CD4-positive, alpha-beta T cell (primary cell): ENCODE measurements at places on chromosomes 12 and 14. TPM values are rescaled to one million over a fixed set of nuclear protein-coding genes. Genes with fewer than 3 reads are reported as not detected.

HHIPL1 gene
- not detected for total RNA-seq

CERS5 gene
- 42.3 TPM for total RNA-seq

- no peaks in the 10 kb centered on the region for H3K4me1 ChIP-seq
- no peaks in the 10 kb centered on the region for H3K36me3 ChIP-seq
- DNase-seq: no peak
- H3K4me3 ChIP-seq: no peak overlapping the region
Measured at GRCh38 chr14:75361751-75362433, 65.9 kb upstream of the JDP2 start.

DNA sequence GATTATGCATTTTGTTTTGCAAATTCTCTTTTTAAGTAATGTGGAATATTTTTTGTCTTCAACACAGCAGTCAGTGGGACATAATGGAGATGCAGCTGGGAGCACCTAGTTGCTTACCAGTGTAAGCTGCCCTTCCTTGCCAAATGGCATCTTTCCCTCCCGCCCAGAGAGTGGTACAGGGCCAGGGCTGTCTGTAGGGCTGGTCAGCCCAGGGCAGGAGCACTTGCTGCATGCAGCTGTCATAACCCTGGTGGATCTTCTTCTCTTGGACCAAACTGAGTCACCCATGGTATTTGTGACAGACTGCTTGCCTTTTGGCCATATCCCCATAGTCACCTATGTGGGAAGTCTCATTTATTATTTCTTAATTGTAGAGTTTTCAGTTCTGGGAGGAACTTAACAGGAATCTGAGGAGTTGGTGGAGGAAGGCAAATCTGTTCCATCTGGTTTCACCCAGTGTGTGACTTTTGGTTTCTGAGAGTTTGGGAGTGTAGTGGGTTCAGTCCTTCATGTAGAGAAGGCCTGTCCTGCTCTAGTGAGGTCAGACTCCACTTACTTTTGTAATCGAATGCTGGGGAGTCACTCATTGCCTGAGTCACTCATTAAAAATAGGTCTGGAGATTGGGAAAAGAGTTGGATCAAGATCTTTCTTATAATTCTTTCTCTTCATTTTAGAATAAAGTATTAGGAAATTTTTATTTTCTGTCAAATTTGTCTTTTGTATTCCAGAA, 62.0 kb upstream of the ASPG start:
- H3K36me3 ChIP-seq: no peaks in the 10 kb centered on the region
- H3K4me3 ChIP-seq: no peak overlapping the region
- H3K4me1 ChIP-seq: no peaks in the 10 kb centered on the region

DNA sequence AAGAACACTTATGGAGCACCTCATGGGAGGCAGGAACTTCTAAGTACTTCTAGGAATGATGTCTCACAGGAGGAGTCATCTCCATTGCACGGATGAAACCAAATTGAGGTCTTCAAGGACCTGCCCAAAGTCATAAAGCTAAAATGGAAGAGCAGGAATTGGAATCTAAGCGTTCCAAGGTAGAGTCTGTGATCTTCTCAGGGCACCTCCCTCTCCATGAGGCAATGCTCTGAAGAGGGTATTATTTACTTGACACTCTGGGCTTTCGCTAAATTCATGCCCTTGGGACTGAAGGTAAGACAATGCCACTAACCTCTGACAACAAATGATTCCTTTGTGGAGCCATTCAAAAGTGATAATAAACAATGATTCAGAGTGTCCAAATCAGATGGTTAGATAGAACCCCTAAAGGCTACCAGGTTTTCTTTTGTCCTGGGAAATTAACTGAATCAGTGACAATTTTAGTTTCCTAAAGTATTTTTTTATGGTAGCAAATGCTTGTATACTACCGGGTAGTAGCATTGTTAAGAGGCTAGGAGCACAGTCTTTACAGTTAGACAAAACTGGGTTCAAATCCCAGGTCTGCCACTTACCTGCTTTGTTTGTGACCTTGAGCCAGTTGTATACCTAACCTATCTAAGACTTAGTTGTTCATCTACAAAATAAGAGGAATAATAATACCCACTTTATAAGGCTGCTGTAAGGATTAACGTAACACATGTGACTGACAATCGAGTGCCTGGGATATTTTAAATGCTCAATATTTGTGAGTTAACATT, 12.3 kb downstream of the HMGA2 start:
- no peak overlapping the region for H3K27ac ChIP-seq
- DNase-seq: no peak
- no peaks in the 10 kb centered on the region for H3K4me1 ChIP-seq
- no peaks in the 10 kb centered on the region for H3K27me3 ChIP-seq
- H3K36me3 ChIP-seq: no peaks in the 10 kb centered on the region
- no peak overlapping the region for H3K4me3 ChIP-seq

DNA sequence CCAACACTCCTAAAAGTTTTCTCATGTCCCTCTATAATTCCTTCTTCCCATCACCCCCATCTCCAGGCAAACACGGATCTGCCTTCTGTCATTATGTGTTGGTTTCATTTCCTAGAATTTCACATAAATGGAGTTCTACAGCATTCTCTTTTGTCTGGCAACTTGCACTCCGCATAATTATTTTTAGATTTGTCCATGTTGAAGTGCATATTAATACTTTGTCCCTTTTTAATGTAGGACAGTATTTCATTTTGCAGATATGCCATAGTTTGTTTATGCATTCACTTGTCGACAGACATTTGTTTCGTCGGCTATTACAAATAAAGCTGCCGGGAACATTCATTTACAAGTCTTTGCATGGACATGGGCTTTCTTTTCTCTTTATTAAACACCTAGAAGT, 150.0 kb downstream of the CRADD start:
- H3K4me3 ChIP-seq: no peak overlapping the region
- no peak overlapping the region for H3K27ac ChIP-seq
- no peaks in the 10 kb centered on the region for H3K36me3 ChIP-seq
- H3K4me1 ChIP-seq: no peaks in the 10 kb centered on the region
- DNase-seq: no peak

DNA sequence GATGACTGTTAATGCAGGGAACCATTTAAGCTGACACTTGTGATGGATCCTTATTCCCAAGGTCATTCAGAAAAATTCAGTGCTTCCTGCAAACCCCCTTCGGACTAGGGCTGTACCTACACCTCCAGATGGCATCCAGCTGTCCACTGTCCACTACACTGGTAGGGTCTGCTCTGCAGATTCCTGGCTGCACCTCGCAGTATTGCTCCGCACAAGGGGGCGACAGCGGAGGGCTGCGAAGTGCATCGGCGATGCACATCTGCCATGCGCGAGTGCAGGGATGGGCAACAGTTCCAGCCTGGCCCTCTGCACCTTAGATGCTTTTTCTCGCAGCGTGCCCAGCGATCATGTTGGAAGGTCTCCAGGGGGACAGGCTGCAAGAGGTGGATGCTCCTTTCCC, 55.5 kb downstream of the KCNA5 start:
- DNase-seq: no peak
- H3K36me3 ChIP-seq: no peaks in the 10 kb centered on the region
- H3K27me3 ChIP-seq: peaks cover under 1% of the 10 kb centered on the region
- no peaks in the 10 kb centered on the region for H3K4me1 ChIP-seq

MIP gene
- not detected for total RNA-seq

DNA sequence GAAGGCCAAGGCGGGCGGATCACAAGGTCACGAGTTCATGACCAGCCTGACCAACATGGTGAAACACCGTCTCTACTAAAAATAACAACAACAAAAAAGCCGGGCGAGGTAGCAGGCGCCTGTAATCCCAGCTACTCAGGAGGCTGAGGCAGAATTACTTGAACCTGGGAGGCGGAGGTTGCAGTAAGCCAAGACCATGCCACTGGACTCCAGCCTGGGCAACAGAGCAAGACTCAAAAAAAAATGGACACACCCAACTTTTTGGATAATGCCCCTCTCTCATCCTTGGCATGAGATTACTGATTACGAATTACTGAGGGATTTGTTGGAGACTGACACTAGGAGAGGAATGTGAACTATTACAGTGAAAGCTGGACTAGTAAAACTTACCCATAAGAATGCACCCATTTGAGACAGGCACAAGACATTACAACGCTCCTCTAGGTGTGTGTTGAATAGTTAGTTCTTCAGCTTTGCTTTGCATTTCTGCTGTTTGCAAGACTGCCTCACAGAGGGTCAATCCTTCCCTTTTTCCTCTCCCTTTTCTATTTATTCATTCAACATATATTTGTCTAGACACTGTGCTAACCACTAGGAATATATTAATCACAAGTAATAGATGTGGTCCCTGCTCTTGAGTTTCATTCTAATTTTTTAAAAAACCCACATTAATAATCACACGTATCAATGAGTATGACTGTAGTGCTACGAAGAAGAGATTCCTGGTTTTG, 46.0 kb upstream of the OR5AU1 start:
- no peak for DNase-seq
- H3K4me3 ChIP-seq: no peak overlapping the region
- H3K4me1 ChIP-seq: no peaks in the 10 kb centered on the region
- H3K27me3 ChIP-seq: no peaks in the 10 kb centered on the region
